ENCODE measurements at places on chromosomes 11 and 22.

GRCh38 chr22:19957445-19957844 lies 15.8 kb upstream of the TXNRD2 start:
- H3K27me3 ChIP-seq = no peaks in the 10 kb centered on the region
- H3K36me3 ChIP-seq = no peaks in the 10 kb centered on the region
- H3K4me3 ChIP-seq = no peak overlapping the region
- no peak for DNase-seq
- no peak overlapping the region for H3K27ac ChIP-seq
- peaks cover 30% of the 10 kb centered on the region for H3K4me1 ChIP-seq

DNA sequence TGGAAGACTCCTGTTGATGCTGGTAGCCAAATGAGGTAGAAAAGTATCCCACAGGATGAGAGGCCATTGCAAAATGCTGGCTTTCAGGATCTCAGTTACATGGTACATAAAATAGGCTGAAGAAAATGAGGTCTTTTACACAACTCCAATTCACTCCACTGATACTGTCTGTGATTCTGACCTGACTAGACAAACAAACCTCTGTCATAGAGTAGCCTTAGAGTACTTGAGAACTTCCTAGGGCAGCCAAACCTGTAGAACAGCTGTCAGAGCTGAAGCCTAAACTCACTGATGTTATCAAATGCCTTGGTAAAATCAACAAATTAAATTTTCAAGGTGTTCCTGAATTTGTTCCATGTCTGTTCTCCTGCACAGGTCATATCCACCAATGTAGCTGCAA lies 26.2 kb upstream of the POGLUT3 start:
- H3K4me1 ChIP-seq = no peaks in the 10 kb centered on the region
- no peak overlapping the region for H3K27ac ChIP-seq
- peaks cover 6% of the 10 kb centered on the region for H3K36me3 ChIP-seq
- no peak for DNase-seq

- peaks cover 37% of the 10 kb centered on the region for H3K36me3 ChIP-seq
- H3K4me3 ChIP-seq = no peak overlapping the region
- H3K27ac ChIP-seq = peak overlapping the region; percentile 54
- H3K27me3 ChIP-seq = no peaks in the 10 kb centered on the region
- peaks cover 10% of the 10 kb centered on the region for H3K4me1 ChIP-seq
- DNase-seq = no peak
These were observed 25.0 kb upstream of the ARFGAP3 start for GRCh38 chr22:42881982-42882656.

GRCh38 chr11:35414776-35415175 lies 4.6 kb downstream of the SLC1A2 start:
- H3K4me1 ChIP-seq = peaks cover 9% of the 10 kb centered on the region
- no peak for DNase-seq
- no peak overlapping the region for H3K4me3 ChIP-seq
- no peaks in the 10 kb centered on the region for H3K36me3 ChIP-seq
- H3K27me3 ChIP-seq = peaks cover 75% of the 10 kb centered on the region
- no peak overlapping the region for H3K27ac ChIP-seq

GRCh38 chr11:15829312-15829711 lies 527.0 kb downstream of the SOX6 start:
- no peaks in the 10 kb centered on the region for H3K27me3 ChIP-seq
- H3K4me1 ChIP-seq = peaks cover 29% of the 10 kb centered on the region
- DNase-seq = no peak
- no peaks in the 10 kb centered on the region for H3K36me3 ChIP-seq
- H3K27ac ChIP-seq = no peak overlapping the region
- H3K4me3 ChIP-seq = no peak overlapping the region

DNA sequence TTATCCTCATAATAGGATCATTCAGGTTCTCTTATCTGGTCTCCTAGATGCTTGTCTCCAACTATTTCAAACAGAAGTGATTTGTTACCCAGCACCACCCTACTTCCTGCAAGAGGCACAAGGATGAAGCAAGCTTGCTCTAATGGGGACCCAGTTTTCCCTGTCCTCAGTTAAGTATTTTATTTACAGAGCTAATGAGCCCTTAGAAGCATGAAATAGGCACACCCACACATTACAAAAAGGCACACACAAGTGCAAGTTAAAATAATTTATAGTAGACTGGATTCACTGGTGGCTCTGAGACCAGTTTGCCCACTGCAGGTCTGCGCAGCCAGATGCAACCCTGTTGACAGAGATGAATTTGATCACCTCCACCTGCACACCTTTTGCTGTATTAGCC lies 167.5 kb downstream of the KIRREL3 start:
- DNase-seq = no peak
- H3K4me1 ChIP-seq = peaks cover 12% of the 10 kb centered on the region
- no peak overlapping the region for H3K4me3 ChIP-seq
- H3K27me3 ChIP-seq = no peaks in the 10 kb centered on the region

GRCh38 chr11:90630176-90630575 lies 407.3 kb upstream of the CHORDC1 start:
- no peaks in the 10 kb centered on the region for H3K27me3 ChIP-seq
- no peak for DNase-seq
- no peak overlapping the region for H3K27ac ChIP-seq
- H3K4me1 ChIP-seq = no peaks in the 10 kb centered on the region
